Stimulated activated CD8-positive, alpha-beta memory T cell treated with anti-CD3 and anti-CD28 coated beads, Interleukin-2, amount 100 ng/mL, for 48 hours (primary cell): ENCODE measurements at places on chromosomes 3 and 15.
A peak's percentile ranks its signal among the peaks of the same experiment; 100 is the strongest.

DNA sequence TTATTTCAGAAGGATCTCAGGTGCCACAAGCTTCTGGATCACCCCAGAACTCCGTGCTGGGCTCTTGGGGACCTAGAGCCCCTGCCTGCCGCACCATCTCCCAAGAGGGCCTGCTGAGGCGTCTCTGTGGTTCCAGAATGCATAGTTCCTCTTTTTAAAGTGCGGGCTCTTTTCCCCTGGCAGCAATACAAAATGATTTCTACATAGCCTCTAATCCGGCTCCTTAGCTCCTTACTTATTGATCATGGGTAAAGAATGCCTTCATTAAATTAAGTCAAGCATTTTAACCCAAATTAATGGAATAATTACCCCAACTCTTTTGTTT lies 121.9 kb downstream of the ATP10A start:
- no peak for DNase-seq

DNA sequence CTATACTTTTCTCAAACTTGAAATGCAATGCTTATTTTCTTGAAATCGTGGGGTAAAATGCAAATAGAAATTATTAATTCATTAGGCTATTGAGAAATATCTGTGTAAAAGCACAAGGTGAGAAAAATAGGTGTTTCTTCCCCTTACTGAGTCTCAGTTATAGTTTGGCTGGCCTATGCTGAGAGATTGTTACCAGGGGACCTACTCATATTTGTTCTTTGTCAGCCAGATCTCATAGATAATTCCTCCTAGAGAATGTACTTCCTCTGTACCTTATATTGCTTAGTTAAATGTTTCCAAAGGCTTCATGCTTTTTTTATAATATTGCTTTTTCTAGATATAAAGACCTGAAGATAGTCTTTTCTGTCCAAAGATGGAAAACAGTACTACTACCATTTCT lies 60.0 kb upstream of the TRPC1 start:
- DNase-seq = no peak

DNA sequence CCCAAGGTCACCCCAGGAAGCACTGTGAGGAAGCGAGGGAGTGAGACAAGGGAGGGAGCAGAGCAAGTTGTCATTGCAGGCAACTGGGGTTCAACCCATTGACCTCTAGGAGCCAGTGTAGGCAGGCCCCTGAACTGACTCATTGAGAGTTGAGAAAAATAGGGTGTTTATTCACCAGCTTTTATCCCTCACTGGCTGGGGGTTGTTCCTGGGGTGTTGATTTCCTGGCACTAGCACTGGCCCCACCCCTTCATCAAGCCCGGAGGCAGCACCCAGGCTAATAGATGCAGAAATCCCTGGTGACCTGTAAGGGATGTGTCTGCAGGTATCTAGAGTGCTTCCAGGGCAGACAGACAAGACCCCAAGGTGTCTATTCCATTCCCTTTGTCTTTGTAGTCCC lies 183.9 kb downstream of the ARRDC4 start:
- DNase-seq = no peak

- DNase-seq = no peak
Measured at GRCh38 chr3:142046320-142047020, 102.9 kb downstream of the TFDP2 start.

DNA sequence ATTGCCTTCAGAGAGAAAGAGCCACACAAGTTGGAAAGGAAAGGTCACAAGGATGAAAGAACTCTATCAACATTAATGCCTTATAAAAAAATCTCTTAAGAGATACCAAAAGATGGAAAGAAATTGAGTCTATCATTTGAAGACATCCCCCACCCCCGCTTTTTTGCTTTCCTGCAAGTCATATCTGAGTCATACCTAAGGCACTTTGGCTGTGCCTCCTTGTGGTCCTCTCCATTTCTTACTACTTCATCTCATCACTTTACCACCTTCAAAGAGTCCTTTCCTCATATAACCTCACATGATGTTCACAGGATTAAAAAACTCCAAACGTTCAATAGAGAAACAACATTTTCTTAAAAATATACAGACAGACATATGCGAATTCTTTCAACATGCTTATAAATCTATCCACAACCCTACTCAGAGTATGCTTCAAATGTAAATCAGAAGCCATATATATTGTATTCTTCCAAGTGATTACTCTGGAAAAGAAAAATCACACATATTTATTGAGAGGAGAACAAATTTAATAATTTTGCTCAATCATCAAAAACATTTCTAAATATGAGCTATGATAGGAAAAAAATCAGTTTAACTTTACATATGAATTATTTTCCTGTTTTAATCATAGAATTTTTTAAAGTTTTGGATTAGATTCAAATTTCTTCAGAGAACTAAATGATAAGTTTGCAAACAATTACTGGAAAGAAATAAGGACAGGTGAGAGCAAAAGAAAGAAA lies 1003.9 kb upstream of the CFAP20DC start:
- DNase-seq = peak; percentile 32

DNA sequence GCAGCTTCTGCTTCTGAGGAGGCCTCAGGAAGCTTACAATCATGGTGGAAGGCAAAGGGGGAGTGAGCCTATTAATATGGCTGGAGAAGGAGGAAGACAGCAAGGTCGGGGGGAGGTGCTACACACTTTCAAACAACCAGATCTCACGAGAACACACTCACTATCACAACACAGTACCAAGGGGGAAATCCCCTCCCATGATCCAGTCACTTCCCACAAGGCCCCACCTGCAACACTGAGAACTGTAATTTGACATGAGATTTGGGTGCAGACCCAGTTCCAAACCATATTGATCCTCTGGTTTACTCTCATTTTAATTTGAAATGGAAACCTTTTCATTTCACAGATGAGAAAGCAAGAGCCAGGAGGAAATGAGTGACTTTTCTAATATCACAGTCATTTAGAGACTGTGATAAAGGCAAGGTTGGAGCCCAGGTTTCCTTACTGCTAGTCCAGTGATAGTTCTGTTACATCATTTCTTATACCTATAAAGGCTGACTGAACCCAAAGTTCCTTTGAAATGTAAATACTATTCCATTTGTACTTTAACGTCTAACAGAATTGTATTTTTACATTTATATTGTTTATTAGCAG lies 105.8 kb upstream of the GAP43 start:
- DNase-seq = no peak

- DNase-seq = no peak
Measured at GRCh38 chr3:144361002-144361401, 389.4 kb downstream of the DIPK2A start.
